ENCODE measurements at places on chromosomes 1 and 21.

- DNase-seq: no peak
Observed at GRCh38 chr1:73781251-73781650, 416.7 kb downstream of the LRRIQ3 start.

DNA sequence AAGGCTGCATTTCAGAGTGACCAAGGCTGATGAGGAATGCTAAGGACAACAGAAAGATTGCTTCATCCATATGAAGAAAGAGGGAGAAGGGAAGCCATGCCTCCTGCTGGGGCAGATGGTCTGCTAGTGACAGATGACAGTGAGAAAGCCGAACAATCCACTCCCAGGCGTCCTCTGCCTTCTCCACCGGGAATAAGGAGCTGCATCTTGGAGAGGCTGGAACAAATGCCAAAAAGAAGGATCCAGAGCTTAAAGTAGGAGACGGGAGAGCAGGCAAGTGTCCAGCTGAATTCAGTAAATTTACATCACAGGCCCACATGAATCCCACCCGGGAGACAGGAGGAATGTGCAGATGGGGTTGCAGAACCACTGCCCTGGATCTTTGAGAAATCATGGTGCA lies 33.4 kb downstream of the DDX20 start:
- DNase-seq: no peak

GRCh38 chr1:229253151-229253974 lies 17.5 kb upstream of the RAB4A start:
- no peak for DNase-seq

DNA sequence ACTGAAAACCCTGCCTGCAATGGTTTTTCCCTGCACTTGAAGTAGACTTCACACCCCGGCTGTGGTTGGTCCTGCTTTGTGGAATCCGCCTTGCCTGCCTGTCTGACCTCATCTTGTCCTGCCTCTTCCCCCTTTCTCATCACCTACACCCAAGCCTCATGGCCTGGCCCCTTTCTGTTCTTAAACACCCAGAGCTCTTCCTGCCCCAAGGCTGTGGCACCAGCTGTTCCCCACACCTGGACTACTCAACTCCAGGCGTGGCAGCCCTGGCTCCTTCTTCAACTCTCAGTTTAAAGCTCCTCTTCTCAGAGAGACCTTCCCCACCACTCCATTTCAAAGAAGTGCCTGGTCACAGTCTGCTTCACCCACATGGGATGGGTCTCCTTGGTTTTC lies 27.0 kb downstream of the KIAA1614 start:
- no peak for DNase-seq

DNA sequence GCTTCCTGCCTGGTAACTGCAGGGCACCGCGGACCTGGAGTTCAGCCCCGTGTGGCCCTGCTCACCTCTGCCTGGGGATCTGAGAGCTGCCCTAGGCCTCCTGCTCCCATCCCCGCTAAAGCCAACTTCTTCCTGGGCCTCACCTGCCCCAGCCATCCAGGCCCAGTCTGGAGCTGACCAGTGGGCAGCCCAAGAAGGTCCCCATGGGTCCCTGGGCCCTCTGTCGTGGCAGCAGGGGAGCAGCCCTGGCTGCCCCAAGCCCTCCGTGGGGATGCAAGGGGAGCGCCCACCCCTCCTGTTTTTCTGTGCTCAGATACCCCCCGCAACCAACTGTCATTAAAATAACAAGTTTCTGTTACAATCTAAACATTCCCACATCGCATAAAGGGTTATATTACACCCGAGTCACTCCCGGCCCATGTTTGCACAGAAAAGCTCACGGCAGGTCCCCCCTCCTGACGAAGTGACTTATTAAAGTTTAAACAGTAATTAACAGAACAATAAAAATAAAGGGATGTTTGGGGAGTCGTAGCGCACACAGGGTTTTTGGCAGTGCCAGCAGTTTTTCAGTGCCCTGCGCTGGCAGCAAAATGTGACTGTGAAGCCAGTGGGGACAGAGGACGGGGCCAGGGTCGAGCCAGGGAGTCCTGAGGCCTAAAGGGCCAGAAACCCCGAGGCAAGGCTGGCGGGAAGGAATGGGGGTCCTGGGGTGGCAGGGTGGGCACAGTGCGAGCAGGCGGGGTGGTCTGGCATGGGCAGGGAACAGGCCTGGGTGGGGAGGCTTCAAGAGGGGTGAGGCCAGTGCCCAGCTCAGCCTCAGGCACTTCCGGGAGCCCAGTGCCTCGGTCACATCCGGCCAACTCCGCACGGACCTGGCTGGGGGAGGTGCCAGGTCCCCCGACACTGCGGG lies 121.5 kb downstream of the CASZ1 start:
- no peak for DNase-seq

DNA sequence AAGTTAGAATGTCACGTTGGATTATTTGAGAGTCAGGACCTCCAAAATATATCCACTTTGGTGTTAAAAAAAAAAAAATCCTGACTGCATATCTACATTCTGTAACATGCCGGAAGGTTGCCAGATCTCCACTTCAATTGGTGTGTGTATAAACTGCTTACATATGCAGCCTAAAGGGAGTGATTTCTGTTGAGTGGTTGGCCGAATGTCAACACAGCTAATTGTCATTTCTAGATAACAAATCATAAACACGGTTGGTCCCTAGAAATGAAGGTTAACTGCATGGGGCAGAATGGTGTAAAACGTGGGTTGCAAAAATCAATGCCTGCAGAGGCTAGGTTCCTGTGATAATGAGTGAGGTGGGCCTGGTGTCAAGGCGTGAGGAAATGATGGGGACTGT lies 15.0 kb upstream of the ROR1 start:
- DNase-seq: no peak

DNA sequence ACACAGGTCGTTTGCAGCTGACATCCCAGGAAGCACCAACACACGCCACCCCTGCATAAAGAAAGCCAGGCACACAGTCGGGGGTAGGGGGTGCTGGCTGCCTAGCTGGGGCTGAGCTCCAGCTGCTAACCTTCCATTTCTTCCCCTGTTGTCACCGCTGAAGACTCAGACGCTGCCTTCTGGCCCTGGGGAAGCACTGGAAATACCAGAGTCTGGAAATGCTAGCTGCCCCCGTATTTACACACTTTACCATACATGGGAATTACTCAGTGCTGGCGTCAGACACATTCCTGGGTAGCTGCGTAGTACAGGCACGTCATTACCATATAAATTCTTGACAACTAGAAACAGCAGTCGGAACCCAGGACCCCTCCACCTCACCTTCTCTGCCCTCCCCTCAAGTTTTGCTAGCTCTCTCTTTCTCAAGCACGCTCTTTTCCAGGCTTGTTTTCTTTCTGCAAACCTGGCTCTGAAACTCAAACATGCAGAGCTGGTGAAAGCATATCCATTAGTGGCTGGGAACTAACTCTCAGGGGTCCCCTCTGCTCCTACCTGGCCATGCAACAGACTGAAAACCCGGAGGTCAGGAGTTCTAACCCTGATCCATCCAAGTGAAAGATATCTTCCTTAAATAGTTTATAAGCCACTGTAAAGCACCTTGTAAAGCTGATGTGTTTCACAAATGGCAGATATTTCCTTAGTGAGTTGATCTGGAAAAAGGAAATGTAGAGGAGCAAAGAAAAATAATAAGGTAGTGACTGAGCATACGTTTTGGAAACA lies 3.3 kb downstream of the CSRP1 start:
- peak; percentile 23 for DNase-seq

- DNase-seq: peak; percentile 98
Observed at GRCh38 chr1:93591676-93592550, 89.7 kb downstream of the BCAR3 start.

DNA sequence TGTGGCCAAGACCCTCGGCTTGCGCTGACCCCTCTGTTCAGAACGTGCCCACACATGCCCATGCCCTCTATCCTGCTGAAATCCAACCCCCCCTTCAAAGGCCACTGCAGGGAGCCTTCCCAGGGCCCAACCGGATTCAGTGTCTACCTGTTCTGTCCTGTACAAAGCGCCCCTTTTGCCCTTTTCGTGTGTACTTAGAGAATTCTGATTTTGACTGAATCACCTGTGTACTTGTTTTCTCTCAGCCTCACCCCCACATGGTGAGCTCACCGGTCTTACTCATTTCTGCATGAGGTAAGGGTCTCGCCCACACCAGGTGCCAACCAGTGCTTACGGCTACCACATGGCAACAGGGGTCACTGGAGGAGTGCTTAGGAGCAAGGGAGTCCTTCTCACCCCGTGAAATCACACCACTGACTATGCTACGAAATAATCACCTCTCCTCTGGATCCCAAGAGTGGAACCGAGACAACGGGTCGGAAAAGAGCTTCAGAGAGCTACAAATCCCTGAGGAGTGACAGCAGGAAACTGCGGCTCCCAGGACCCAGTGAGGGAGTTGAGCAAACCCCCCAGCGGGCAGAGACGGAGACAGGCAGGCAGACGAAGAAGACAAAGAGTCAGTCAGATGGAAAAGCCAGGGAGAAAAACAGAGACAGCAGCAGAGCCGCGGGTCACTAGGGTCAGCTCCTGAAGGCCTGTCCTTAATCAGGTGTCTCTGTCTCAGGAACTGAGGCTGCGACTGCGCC lies 2.1 kb upstream of the S100A2 start:
- no peak for DNase-seq

- no peak for DNase-seq
Observed at GRCh38 chr1:15325375-15326085, 78.5 kb downstream of the FHAD1 start.

GRCh38 chr1:155006601-155007101 lies 4.0 kb downstream of the ZBTB7B start:
- no peak for DNase-seq

DNA sequence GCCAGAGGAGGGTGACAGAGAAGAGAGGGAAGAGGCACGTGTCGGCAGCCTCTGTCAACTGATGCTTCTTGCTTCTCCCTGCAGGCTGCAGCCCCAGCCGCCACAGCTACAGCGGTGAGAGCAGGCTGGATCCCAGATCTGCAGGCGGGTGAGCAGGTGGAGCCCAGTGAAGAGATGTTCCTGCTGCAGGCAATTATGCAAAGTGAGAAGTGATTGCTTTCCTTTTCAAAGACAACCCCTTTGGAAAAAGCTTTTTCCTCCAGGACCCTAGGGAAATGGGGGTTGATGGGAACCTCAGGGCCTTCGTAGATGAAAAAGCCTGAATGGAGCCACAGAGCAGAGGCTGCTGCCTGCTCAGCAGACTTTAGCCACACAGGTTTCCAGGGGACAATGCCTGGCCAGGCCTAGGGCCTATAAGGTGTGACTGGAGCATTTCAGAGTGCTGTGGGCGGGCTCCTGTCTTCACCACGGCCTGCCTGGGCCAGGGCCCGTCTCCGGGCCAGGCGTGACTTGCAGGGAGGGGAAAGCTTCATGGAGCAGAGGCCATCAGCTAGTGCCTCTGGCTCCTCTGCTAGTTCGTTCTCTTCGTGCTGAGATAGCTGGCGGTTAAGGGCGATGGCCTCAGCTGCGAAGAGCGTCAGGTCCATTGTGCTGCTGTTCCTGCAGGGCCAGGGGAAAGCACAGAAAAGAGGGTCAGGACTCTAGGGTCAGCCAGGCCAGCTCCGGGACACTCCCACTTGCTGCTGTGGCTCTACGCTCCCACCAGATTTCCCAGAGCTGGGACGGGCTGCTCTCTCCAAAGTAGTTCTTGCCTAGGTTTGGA lies 6.9 kb upstream of the KNCN start:
- DNase-seq: peak; percentile 59

GRCh38 chr1:41232305-41232704 lies 9.8 kb downstream of the SCMH1 start:
- no peak for DNase-seq

GRCh38 chr1:229031061-229031460 lies 239.8 kb upstream of the RAB4A start:
- DNase-seq: no peak

- peak; percentile 55 for DNase-seq
Observed at GRCh38 chr1:51622455-51622913, 5.6 kb downstream of the OSBPL9 start.

GRCh38 chr1:216587715-216588114 lies 135.5 kb downstream of the ESRRG start:
- no peak for DNase-seq

GRCh38 chr1:155285631-155286044 lies 8.4 kb downstream of the HCN3 start:
- no peak for DNase-seq

DNA sequence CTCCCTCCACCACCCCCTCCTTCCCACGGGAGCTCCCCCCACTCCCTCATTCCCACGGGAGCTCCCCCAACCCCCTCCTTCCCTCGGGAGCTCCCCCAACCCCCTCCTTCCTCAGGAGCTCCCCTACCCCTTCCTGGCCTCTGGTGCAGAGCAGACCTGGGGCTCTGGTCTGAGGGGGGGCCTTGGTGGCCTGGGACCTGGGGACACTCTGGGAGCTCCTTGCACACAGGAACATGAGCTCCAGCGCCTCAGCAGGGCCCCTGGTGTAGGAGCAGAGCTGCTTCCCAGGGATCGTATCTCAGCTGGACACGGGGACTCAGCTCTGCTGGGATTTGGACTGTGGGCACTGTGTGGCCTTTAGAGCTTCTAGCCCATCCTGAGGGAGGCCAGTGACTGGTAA lies 19.7 kb upstream of the PRSS38 start:
- no peak for DNase-seq

GRCh38 chr1:87560601-87561360 lies 232.1 kb downstream of the LMO4 start:
- DNase-seq: no peak

DNA sequence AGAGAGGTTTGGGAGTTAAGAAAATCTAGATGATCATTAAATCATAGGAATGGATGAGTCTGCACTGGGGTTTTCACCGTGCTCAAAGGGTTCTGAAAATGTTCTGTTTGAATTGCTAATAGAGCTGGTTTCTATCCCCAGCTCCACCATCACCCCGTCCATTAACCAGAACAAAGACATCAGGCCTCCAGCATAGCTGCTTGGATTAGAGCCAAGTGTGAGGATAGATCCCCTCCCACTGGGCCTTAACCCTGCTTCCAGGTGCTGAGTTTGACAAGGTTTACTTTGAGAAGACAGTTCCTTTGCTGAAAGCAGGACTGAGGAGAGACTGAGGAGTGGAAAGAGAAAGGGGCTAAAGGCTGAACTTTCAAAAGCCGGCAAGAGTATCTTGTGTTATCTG lies 48.3 kb downstream of the MPZL1 start:
- DNase-seq: no peak

DNA sequence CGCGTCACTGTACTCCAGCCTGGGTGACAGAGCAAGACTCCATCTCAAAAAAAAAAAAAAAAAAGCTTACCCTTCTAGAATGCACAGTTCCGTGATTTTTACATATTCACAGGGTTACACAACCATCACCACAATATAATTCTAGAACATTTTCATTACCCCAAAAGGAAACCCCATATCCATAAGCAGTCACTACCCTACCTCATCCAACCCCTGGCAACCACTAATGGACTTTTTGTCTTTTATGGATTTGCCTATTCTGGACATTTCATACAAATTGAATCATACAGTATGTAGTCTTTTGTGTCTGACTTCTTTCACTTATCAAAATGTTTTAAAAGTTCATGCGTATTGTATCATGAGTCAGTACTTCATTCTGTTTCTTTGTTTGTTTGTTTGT lies 22.8 kb downstream of the SYF2 start:
- DNase-seq: no peak
